ENCODE measurements at places on chromosomes 16 and 17.

DNA sequence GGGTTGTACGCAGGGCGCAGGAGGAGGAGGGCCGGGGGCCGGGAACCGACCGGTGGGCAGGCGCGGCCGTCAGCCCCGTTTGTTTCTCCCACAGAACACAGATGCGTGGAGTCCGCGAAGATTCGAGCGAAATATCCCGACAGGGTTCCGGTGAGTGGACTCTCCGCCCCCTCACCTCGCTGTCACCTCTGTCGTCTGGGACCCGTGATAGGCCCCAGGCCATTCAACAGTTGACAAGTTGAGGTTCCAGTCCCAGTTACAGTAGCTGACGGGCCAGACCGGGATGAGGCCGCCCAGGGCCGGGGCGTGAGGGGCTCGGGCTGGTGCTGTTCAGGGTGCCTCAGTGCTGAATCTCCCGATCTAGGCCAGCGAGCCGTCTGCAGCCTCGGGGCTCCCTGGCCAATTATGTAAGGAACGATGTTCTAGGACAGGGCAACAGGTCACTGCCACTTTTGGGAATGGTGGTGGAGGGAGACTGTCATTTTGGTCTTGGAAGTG, 628 bp downstream of the GABARAPL2 start:
- peak; percentile 75 for DNase-seq

GRCh38 chr16:80994451-80994850, 12.2 kb downstream of the CMC2 start:
- no peak for DNase-seq

- peak; percentile 91 for DNase-seq
Measured at GRCh38 chr17:8226536-8227237, 16.3 kb upstream of the AURKB start.

- DNase-seq, result no peak
Measured at GRCh38 chr16:31148281-31148728, 1.6 kb downstream of the PRSS36 start.

GRCh38 chr17:83144421-83145357, 65.3 kb downstream of the METRNL start:
- peak; percentile 62 for DNase-seq

- no peak for DNase-seq
Measured at GRCh38 chr17:75819116-75819515, 25.1 kb downstream of the UNC13D start.

DNA sequence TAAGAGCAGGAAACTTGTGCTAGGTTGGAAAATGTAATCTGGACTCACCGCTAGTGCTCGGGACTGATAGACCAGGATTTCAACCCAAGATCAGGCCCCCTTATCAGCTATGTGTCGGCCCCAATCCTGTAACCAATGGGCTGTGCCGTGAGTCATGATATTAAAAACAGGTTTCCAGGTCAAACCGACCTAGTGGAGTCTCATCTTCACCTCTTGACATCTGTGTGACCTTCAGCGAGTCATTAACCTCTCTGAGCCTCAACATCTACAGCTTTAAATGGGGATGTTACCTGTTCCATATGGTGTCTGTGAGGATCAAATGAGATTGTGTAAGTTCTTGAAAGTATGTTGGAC, 512 bp downstream of the PMM2 start:
- DNase-seq, result peak; percentile 83

GRCh38 chr16:48541108-48541786, 68.7 kb downstream of the N4BP1 start:
- DNase-seq, result no peak

GRCh38 chr16:84155771-84156170, 10.7 kb downstream of the DNAAF1 start:
- DNase-seq, result peak; percentile 39

DNA sequence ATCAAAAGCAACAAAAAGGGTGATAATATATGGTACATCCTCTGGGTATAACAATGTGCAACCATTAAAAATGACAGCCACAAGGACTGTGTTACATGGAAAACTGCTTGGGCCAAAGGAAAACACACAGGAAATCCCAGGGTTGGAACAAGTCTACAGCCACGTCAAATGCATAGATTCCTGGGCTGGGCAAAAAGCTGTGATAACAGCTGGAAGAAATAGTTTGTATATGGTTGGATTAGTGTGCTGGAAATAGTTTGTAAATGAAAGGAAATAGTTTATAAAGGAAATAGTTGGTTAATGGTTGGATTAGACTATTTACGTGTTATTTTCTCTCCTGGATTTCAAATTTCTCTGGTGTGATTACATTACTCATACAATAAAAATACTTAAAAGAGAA, 2.6 kb downstream of the HSD17B2 start:
- DNase-seq, result no peak

- no peak for DNase-seq
Measured at GRCh38 chr17:36682773-36683172, 81.4 kb downstream of the MRM1 start.

GRCh38 chr17:59839651-59840328, 53.0 kb downstream of the TUBD1 start:
- DNase-seq, result no peak

GRCh38 chr17:1951920-1952319, 73.2 kb downstream of the RTN4RL1 start:
- DNase-seq, result no peak

DNA sequence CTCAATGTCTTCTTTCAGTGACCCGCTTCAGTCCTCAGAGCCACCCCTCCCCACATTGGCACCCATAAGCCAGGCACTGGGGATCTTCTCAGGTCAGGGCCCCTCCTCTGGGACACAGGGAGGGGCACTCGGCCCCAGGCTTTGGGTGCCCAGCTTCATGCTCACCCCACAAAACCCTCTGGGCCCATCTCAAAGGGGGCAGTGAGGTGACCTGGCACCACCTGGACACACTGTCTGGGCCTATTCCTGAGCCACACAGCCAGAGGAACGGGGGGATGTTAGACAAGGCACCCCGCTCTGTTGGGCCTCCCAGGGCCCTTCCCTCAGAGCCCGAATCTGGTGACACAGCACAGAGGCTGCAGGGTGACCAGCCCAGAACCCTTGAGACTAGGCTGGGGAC, 36.1 kb downstream of the TNFRSF13B start:
- DNase-seq, result no peak

DNA sequence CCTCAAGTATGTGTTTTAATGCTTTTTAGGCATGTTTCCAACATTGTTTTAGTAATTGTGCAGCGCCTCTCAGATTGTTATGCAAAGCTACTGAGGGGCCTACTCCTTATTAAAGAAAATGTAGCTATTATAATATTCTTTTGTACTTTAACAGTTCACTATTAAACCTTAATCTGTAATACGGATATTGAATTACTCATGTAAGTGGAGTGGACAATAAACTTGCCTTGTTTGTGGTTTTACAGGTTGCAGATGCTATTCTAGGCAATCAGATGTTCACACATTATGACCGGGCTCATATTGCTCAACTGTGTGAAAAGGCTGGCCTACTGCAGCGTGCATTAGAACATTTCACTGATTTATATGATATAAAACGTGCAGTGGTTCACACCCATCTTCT, 41.0 kb downstream of the PTRH2 start:
- no peak for DNase-seq

GRCh38 chr17:19646788-19647696, 1.5 kb upstream of the ALDH3A2 start:
- peak; percentile 47 for DNase-seq

- DNase-seq, result no peak
Measured at GRCh38 chr17:77802811-77803220, 155.7 kb upstream of the TNRC6C start.

DNA sequence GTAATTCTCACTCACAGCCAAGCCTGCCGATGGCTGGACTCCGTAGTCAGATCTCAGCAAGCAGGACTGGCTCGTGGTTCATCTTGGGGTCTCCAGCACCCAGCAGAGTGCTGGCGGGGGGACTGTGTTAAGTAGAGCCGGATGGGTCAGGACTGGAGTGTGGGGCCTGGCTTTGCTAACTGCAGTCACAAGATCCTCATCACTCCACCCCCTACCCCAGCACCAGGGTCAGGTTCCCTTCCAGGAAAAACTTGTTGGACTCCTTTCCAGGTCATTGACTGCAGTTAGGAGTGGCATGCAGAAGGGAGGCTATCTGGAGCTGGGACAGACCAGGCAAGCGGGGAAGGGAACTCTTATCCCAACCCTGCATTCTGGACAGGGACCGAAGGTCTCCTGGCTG, 6.0 kb downstream of the CIITA start:
- no peak for DNase-seq

GRCh38 chr17:28967221-28968135, 16.2 kb upstream of the PHF12 start:
- no peak for DNase-seq

- DNase-seq, result no peak
Measured at GRCh38 chr17:63626551-63627180, 4.4 kb downstream of the MAP3K3 start.

GRCh38 chr17:48610282-48611211, at the start of gene HOXB7:
Gene HOXB7 (minus strand): TSS chr17:48611017. CDS start chr17:48610918, 99 bp downstream.
- DNase-seq, result peak; percentile 42

GRCh38 chr16:2468725-2469398, 2.2 kb upstream of the NTN3 start:
- peak; percentile 53 for DNase-seq

DNA sequence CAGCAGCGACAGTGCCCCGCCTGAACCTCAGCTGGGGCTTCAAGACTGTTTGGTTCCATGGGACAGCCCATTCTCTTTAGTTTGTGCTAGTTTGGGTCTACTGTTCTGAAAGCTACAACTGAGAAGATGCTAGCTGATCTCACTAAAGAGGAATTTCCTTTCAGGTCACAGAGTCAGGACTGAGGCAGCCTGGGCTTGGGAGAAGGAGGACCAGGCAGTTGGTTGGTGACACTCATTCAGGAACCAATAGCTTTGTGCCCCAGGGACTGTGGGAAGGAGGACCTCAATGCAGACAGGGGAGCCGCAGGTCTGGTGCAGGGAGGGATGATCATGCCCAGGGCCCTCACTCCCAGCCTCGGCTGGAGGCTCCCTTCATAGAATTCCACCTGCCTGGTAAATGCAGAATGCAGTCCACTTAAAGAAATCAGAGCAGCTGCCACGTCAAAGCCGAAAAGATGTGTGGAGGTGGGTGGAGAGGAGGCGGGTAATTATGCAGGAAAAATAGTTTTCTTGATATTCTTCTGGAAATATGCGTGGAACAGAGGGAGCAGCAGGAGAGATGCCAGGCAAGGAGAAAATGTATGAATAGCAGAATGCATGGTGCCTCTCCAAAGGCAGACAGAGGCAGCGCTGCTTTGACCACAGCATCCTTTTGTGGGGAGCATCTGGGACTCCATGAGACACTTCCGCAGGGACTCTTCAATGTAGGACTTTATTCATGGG, 32.6 kb upstream of the ZFP90 start:
- no peak for DNase-seq

DNA sequence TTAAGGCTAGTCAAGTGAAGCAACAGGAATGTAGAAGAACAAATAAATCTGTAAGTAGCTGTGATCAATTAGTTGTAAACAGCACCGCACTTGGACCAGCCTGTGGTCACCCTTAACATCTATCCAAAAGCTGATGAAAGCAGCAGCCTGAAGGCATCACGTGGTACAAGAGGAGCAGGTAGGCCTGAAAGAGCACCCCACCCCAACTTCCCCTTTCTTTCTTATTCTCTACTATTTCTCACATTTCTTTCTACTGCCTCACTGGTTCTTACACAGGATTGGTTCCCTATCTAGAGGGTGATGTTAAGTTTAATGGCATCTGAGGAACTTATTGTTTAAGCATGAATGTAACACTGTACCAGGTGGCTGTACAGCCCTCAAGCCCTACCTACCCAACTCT, 42.6 kb upstream of the CLEC18B start:
- DNase-seq, result no peak

GRCh38 chr17:34245351-34245905, 9.7 kb upstream of the CCL2 start:
- DNase-seq, result no peak
